ENCODE measurements at places on chromosomes 7 and 10.
A peak's percentile ranks its signal among the peaks of the same experiment; 100 is the strongest.

GRCh38 chr10:55668326-55668922 is 692.6 kb downstream of the ZWINT start:
- no peak for DNase-seq

DNA sequence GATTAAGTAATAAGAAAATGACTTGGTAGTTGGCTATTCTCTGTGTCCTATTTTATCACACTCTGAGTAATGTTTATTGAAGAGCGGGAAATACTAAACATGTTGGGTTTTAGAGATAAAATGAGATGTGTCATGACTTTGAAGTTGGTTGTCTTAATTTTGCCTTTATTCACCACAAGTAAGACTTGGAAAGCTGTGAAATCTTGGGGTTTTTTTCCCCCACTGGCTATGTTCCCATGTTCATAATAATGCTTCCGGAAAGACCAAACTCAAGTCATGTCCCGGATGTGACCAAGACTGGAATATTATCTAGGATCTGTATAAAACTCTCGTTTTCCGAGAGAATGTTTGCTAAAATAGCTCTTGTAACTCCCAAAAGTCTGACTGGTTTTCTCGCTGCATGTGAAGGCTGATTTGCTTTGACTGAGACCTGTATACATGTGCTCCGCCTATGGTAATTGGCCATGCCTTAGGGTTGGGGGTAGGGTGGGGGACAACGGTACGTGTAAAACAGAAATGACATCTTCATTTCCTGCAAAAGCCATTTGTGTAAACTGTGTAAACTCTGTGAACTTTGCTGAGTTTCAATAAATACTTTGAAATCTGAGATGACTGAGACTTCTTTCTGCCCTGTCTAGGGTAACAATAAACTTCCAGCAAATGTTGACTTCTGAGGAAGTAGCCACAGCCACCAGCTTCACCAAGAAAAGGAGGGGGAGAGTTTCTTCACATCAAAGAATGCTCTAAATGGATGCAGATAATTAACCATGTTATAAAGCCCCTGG is 169.6 kb downstream of the ZNF365 start:
- DNase-seq, result no peak

DNA sequence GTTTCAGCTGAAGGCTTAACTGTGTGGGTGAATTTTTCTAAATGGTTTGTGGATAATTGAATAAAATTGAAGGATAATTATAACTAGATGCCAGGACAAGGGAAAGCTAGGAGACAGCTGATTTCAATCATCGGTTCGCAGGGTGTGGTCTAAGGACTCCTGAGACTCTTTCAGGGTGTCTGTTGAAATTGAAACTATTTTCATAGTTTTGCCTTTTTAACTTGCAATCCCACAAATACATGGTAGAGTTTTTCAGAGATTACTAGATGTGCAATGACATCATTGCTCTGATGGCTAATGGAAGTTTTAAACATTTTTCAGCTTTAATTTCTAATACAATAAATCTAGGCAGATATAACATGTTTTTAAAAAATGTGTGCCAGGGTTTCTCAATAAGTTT is 18.5 kb downstream of the TRUB1 start:
- DNase-seq, result no peak

DNA sequence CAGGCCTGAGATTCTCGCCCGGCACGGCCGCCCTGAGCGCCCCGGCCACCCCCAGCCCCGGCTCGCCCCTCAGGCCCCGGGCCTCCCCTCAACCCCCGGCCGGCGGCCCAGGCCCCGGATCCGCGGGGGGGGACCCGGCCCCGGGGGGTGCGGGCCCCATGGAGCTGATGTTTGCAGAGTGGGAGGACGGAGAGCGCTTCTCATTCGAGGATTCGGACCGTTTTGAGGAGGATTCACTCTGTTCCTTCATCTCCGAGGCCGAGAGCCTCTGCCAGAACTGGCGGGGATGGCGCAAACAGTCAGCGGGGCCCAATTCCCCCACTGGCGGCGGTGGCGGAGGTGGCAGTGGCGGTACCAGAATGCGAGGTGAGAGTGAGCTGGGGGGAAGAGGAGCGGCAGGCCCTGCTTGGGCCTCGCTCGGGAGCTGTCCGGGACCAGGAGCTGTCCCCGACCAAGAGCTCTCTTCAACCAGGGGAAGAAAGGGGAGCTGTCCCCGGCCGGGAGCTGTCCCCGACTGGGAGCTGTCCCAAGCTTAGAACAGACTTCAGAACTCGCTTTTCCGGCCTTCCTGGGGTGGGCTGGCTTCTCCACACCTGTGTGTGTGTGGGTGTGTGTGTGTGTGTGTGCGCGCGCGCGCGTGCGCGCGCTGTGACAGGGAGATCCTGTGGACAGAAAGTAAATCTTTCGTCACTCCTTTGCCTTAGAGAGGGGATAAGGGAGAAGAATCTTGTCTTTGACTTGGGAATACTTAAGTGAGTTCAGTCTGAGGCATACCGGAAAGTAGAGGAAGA is 510 bp downstream of the ZSWIM8 start:
- DNase-seq, result peak; percentile 53

Data from HuH-7.5 (cell line).